Activated naive CD4-positive, alpha-beta T cell treated with Interleukin-2 at 50 U/mL for 16 hours (primary cell): ENCODE measurements at places on chromosomes 1 and 21.

- no peak for DNase-seq
Measured at GRCh38 chr1:201988601-201989000, 6.2 kb downstream of the RNPEP start.

GRCh38 chr1:101247404-101248287 lies 10.8 kb downstream of the S1PR1 start:
- no peak for DNase-seq

DNA sequence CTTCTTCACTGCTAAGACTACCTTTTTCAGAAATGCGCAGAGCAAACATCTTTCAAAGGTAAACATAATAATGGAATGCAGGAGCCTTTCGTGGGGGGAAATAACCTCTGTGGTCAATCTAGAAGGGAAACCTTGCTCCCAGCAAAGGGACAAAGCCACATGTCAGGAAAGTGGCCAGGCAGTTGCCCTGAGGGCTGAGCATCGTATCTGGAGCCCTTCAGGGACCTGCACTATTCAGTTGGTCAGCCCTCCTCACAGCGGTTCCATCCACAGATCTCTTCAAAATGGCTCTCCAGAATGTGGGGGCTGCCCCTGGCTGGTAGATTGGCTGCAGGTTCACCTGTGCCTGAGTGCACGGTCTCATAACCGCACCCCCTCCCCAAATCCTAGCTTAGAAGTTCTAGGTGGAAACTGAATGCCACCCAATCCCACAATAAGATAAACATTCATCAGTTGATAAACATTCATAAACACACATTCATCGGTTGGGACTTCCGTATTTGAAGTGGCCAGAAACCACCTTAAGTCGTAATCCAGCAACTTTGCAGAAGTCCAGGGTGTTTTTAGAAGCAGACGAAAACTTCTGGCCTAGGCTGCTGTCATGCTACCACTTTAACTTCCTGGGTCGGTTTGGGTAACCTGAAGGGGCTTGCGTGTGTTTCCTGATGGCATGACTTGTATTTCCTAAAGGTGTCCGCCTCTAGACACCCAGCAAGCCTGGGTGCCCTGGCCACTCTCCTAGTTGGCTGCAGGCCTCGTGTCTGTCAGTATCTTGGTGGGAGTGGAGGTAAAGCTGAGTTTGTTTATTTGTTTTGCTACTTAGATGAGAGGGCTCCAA lies 50.5 kb downstream of the RASSF5 start:
- peak; percentile 40 for DNase-seq

GRCh38 chr1:101453844-101454243 lies 217.0 kb downstream of the S1PR1 start:
- DNase-seq = no peak

- DNase-seq = no peak
Measured at GRCh38 chr1:7845761-7846160, 7.1 kb downstream of the UTS2 start.

DNA sequence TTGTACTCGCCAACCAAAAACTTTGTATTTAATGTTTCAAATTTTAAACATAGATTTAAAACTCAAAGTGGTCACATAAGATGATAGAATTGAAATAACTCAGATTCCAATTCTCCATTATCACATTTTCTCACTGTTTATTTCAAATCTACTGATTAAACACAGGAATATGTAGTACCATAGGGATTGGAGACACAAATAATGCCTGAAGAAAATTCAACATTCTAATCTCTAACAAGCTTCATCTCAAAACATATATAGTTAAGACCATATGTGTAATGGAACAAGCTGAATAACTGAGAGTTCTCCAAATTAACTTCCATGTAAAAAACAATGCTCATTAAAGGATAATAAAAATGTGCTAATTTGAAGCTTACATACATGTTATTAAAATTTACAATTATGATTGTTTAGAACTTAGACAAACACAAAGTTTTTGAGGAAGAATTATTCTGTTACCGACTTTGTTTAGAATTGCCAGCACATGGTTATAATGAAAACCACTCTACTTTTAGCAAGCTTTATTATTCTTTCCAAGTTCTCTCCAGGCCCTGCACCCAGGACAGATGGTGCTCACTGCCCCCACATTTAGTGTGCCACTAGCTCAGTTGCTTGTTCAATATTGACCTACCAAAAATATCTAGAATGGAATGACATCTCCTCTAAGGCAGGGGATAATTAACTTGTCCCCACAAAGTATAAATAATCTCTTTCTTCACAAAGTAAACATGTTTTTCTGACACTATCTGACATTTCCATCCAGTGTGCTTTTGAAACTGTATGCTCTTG lies 467.2 kb downstream of the TTLL7 start:
- no peak for DNase-seq

DNA sequence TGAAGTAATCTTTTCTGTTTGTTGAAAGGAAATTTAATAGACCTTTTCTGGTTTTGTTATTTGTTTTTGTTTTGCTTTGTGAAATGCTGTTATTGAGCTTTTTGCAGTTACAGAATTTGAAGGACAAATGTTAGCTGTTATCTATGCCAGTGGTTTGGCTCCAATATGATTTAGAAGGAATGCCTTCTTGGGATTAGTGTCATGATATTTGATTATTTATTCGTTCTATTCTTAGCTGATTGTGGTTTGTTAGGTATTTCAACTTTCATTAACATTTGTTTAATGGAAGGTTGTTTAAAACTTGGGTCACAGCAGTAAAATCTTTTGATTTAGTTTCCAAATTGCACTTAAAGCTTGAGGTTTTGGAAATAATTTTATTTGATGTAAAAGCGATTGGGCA lies 33.5 kb downstream of the ADGRL2 start:
- DNase-seq = no peak

- no peak for DNase-seq
Measured at GRCh38 chr1:111139324-111139955, 453 bp downstream of the DRAM2 start.

DNA sequence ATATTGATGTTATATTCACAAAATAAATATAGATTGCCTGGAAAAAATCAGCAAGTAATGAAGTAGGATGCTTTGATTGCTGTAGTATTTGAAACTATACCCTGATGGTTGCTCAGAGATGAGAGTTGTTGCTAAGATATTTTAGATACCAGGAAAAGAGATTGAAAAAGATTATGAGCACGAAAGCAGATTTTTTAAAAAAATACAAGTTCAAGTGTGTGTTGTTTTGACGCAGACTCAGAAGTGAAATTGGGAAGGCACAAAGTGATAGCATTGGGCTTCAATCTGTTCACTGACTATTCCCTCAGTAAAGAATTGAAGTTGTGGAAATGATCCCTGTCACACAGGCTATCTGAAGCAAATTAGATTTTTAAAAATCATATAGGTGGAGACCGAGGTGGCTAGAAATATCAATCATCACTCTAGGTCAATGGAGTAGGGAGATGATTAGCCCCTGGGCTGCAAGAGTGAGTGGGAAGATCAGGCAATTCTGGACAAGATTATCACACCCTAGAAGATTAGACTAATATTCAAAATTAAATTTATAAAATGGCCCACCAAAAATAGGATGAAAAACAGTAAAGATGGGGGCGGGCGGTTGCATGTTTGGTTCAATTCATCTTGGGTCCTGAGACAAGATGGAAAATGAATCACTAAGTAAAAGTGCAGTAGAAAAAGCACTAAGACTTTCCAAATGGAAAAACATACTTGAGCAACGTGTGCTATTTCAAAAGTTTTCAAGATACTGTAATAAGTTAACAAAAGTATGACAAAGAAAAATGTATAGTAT lies 41.5 kb upstream of the LRRC8D start:
- peak; percentile 33 for DNase-seq

DNA sequence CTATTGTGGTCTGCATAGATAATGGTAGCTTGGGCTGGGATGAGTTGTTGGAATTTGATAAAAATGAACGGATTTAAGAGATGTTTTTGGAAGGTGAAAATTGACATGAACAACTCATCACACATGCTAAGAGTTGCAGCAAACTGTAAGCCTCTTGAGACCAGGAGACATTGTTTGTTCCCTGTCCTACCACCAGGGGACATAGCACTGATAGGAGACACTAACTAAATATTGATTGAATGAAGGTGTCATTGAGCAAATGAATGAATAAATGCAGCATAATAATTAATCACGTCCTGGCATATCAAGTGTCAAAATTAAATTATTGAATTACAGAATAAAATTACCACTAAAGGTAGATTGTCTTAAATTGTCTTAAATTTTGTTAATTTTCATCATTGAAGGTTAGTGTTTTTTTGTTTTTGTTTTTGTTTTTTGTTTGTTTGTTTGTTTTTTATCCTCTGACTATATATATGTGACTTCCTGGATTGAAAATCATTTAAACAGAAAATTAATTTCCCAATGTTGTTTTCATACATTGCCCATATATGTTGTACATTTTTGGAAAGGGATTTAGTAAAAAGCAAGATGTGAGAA lies 285.3 kb upstream of the C1orf105 start:
- DNase-seq = peak; percentile 8

DNA sequence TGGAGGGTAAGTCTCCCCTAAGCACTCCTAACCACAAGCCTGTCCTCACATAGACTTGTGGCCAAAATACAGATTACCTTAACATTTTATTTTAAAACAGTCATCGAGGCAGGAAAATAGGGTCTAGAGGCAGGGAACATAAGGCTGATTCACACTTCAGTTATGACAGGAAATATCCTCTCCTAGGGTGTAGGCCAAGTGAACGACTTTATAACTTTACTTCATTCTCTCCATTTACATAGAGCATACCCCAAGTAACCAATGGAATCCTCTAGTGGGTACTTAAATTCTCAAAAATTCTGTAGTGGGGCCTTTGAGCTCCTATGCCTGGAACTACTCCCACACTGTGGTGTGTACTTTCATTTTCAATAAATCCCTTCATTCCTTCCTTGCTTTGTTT lies 113.0 kb downstream of the WDR3 start:
- DNase-seq = no peak

DNA sequence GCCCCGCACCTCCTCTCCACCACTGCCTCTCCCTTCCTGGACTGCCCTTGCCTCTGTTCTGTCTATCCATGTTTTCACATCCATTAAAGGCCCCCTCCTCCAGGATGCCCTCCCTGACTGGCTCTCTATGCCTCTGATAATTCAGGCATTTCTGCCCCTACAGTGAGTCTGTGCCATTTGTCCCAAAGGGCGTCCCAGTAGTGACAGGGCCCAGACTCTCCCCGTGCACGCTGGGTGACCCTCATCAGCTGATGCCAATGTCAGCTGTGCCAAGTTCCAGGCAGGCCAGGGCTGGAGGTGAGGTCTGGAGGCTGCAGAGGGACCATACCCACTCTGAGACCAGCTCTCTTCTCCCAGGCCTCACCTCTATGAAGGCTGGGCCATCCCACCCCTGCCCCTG lies 3.2 kb upstream of the PLEKHG5 start:
- no peak for DNase-seq

GRCh38 chr1:188277771-188278170 lies 1449.0 kb downstream of the PLA2G4A start:
- DNase-seq = no peak

DNA sequence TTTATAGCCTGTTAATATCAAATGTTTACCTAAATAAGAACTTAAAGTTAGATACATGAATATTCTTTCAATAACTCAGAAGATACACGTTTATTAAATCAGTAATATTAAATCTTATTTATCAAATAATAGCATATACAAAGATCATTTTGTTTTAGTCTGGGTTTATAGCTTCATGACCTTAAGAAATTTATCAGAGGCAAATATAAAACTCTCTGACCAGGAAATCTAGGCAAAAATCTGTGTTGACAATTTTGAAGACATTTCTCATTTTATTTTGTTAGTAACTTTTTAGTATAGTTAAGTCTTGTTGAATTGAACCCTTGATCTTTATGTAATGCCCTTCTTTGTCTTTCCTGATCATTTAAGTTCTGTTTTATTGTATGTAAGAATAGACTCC lies 46.4 kb downstream of the PRKACB start:
- DNase-seq = no peak

DNA sequence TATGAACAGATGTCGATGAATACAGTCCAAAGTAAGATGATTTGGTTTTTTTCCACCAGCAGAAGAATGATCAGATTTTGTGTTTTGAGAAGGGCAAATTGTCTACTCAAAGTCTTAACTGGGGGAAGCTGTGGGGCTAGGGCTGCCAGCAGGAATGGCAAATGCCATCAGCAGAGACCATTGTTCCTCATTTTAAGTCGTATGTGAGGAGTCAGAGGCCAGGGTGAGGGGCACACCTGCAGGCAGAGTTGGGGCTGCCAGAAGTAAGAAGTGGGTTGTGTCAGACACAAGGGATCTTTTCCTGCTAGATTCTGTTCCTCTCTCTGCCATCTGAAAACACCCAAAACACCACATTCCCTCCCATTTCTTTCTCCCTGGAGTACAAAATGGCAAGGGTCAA lies 8.7 kb downstream of the PARK7 start:
- DNase-seq = no peak

DNA sequence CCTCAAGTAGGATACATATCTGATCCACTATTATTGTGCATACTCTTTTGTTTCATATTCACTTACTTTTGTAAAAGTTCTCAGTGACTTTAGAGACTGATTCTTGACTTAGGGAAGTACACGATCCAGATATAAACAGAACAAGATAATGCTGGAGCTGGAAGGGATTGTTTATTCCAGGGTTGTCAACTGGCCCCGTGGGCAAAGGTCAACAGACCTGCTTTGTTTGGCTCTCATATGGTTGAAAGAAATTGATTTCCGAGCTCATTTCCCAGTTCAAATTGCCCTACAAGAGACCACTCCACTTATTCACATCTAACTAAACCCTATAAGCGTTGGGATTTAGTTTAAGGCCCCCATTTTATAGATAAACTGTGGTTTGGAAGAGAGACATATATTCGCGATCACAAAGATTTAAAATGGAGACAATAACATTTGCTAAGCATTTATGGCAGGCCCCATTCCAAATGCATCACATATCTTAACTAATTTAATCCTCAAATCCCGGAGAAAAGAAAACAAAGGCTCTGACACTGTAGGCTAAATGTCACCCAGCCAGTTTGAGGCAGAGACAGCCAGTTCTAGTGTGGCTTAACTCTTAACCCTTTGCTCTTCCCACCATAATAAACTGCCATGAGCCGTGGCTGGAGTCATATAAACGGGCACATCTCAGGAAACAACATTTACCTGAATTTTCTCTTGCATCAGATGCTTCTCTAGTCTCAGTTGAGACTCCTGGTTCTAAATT lies 20.6 kb downstream of the REG4 start:
- DNase-seq = no peak

DNA sequence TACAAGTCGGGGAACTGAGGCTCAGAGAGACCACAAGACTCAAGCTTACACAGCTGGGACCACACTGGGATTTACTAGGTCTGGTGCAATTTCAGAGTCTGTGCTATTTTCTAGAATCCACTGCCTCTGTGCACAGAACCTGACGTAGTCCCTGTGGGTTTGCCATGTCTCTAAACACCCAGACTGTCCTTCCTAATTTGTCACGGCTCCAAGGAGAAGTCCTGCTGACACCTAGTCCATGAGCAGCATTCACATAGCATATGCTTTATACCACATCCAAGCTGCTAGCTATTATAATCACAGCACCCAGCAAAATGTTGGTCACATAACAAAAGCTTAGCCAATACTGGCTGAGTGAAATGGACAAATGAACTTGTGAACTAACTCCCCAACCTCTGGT lies 79.0 kb upstream of the HMGB4 start:
- DNase-seq = no peak

GRCh38 chr21:33976082-33977016 lies 60.7 kb upstream of the ATP5PO start:
- DNase-seq = peak; percentile 66

GRCh38 chr21:35096959-35097358 lies 47.9 kb upstream of the RUNX1 start:
- peak; percentile 11 for DNase-seq
